ENCODE measurements at places on chromosomes 2 and 18.
A peak's percentile ranks its signal among the peaks of the same experiment; 100 is the strongest.

DNA sequence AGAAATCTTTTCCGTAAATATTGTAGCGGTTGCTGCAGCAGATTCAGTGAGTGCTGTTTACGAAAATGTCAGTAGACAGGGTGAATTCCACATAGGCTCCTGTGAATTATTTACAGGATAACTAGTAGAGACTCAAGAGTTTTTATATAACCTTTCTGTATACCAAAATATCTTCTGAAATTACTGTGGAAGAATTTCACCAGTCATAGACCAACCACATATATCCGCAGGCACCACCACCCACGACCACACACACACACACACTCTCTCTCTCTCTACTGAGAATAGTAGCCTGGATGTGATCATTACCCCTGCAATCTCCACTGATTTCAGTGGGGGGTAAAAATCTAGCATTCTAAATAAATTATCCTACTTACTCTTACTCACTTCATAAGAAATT, 341.8 kb downstream of the RBM43 start:
- DNase-seq = no peak

DNA sequence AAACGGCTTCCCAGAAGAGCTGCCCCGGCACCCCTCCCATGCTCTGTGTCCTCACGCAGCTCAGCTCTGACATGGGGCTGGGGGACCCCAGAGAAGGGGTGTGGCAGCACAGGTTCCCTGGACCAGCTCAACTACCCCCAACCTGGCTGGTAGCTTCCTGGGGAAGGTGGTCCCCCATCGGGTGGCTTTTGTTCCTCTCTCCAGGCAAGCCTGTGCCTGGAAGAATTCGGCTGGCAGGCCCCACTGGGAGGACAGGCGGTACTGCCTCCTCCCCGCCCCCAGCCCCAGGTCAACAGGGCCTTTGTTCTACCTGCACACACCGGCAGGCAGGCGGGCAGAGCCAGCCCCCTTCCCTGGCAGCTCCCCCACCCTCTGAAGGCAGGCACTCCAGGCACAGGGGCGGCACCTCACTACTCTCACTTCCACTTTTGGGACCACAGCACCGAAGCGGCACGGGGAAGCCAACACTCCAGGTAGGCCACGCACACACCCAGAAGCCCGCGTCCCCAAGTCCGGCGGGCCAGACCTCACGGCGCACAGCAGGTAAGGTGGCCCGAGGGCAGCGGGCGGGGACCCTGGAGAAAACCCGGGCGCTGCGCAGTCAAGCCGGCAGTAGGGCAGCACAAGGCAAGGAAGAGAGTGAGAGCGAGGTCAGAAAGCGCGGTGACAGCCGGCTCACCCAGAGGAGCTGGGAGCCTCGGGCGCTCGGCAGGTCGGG, 1.3 kb downstream of the HS6ST1 start:
- no peak for DNase-seq

DNA sequence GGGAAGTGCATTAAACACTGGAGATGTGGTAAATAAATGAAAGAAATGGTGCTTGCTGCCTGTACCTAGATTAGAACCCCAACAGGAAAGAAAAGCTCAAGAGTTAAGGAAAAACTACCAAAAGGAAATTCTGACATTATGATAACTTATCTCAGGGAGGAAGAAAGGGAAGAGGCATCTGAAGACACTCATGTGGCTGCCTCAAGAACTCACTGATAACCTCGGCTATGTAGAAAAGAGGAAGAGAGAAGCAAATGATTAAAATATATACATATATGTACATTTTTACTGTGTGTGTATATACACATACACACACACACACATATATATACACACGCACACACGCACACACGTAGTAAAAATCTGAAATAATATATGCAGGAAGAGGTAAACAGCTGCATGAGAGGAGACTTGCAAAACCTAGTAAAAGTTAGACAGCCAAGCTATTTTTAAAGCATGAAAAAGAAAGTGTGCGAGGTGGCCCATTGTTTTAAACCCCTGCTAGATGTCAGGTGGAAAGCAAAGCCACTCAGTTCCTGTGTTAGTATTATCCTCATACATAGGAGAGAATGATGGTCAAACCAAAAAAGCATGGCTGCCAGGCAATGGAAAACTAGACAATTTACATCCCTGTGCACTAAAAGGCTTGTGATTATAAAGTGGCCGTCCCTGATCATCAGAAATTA, 483.0 kb upstream of the NRP2 start:
- no peak for DNase-seq

DNA sequence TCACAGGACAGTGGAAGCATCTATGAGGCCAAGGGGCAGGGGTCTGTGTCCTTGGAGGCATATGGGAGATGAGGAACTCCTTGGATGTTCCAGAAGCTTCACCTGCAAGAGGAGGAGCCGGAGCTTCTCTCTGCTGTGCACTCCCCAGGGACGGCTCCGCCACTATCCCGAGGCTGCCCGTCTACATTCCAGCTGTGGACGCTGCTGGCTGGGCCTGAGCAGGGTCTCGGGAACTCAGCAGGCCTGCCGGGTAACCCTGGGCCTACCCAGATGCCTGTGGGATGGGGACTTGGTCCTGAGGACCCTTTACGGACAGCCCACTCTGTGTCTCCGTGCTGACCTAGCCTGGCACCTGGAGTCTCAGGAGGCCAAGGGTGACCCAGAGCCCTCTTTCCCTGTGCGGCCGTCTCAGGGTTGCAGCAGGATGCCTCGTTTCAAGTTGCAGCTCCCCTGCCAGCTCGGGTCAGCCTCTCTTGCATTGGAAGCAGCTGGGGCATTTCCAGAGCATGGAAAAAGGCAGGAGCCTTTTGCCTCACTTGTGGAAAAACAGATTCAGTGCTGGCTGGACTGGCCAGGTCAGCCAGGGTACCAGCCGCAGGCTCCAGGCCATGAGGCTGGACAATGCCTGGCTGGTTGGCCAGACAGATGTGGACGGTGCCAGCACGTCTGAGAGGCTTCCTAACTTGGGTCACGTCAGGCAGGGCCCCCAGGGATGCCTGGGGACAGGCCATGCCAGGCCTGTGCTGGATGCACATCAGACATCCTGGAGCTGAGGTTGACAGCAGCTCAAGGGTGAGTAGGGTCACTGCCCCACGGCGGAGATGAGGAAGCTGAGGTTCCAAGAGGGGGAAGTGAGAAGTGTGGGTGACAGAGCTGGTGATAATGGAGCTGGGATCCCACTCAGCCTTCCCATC, 41.5 kb downstream of the SCTR start:
- DNase-seq = no peak

- no peak for DNase-seq
These were observed 19.5 kb downstream of the ARHGAP15 start for GRCh38 chr2:143148757-143149156.

- DNase-seq = no peak
These were observed 7.0 kb upstream of the SOX11 start for GRCh38 chr2:5685225-5685624.

DNA sequence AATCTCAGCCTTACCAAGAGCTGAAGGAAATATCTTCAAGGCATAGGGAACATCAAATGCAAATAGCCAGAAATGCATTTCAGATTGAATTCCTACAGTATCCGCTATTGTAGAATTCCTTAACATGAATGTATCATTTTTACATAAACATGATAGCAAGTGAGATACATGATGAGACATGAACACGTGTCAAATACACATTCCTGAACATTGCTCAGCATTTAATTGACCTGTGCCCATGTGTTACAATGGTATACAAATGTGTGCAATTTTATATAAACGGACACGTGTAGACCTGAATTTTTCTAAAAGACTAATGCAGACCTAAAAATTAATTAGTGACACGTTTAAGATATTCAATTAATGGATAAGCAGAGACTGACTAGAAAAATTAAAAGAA, 133.0 kb upstream of the TLK1 start:
- DNase-seq = no peak

DNA sequence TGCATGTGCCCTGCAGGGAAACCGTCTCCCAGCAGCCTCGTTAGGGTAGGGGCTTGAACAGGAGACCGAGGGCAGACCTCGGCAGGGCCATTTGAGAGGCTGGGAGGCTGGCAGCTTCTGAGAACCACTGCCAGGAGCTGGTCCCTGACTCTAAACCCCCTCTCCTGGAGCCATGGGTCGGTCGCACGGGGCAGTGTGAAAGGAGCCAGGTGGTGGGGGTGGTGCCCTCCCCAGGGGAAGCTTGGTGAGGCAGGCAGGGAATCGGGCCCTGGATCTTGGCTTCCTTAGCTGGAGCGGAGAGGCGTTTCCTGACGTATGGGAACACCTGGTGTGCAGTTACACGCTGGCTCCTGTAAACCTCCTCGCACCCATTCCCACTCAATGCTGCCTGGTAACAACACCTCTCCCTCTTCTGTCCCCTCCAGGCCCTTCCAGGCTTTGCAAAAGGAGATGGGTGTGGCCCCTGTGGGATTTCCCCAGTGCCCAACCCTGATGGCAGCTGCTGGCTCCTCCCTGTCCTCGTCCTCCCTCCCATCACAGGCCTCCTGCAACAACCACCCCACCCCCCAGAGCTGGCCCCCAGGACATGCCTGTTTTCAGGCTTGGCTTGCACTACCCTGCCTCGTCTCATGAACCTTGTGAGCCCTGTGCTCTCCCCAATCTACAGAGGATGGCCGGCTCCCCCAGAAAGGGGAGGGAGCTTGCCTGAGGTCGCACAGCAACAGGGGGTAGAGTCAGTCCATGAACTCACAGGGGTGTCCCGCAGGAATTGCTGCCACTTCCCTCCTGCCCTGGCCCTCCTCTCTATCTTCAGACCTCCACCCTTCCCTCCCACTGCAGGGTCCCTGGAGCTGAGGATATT, 24.4 kb downstream of the ADRA2B start:
- no peak for DNase-seq

DNA sequence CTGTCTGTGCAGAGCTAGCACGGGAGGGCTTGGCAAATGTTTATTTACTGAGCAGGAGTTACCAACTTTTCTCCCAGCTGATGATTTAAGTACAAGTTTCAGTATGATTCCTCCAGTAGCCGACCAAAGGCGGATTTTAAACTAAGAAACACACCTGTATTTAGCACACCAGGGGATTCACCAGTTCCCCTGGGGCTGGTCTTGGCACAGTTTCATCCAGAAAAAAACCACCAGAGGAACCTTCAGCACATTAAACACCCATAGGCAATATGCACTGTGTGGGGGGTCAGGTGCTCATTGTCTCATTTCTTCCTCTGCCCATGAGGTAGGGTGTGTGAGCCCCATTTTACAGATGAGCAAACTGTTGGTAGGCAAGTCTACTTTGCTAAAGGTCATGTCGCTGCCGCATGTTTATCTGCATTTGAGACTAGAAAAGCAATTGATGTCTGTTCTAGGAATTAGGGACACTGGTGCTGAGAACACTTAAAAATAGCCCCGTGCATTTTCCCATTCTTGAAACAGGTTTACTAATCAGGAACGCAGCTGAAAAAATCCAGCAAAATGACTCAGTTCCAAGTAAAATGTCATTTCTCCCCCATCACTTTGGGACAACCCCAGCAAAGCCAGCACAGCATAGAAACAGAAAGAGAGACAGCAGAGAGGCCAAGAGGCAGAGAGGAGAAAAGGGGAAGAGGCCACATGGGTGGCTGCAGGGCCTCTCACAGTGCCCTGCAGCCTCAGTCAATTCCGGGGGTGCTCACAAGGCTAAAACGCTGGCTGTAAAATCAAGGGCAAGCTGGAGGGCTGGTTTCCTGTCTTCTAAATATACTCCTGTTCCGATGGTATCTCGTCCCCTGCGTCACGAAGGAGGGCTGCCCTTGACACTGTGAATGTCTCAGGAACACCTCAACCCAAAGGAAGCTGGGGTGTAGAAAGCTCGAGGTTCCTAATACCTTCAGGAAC, 166.8 kb upstream of the ID2 start:
- DNase-seq = peak; percentile 41

GRCh38 chr18:45962866-45963265, 4.3 kb downstream of the EPG5 start:
- no peak for DNase-seq

DNA sequence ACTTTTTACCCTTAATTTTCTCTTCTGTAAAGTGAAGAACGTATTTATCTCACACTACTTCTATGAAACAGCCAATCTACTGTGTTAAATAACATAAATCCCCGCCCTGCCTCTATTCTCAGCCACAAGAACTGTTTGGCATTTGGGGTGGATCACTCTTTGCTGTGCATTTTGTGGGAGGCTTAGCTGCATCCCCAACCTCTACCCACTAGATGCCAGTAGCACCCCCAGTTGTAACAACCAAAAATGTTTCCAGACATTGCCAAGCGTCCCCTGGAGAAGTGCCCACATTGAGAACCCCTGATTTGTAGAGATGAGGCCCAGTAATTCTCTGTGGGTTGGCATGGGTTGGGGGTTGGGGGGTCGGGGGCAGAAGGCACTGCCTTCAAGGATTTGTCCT, 94.7 kb upstream of the BOD1L2 start:
- no peak for DNase-seq

DNA sequence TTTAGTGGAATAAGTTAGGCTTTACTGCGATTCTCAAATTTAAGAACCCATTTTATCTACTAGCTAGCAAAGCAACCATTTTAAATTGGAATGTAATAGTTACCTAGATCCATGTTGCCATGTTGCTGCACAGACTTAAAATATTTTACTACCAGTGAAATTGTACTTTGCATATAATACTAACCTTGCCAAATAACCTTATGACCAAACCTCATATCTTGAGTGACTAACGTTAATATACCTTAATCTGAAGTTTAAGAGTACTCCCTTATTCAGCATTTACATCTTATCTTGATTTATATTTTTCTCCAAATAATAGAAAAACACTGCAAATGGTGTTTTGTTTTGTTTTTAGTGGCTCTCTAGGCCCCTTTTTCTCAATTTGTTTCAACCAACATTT, 50.3 kb upstream of the NAB1 start:
- no peak for DNase-seq

GRCh38 chr2:34827398-34827797, 1228.3 kb upstream of the FAM98A start:
- no peak for DNase-seq

- DNase-seq = no peak
These were observed 77.6 kb upstream of the NFU1 start for GRCh38 chr2:69514819-69515218.

- DNase-seq = no peak
These were observed 142.0 kb downstream of the PTGR3 start for GRCh38 chr18:75066936-75067335.

GRCh38 chr2:231334179-231334930, 61.2 kb upstream of the B3GNT7 start:
- DNase-seq = no peak

DNA sequence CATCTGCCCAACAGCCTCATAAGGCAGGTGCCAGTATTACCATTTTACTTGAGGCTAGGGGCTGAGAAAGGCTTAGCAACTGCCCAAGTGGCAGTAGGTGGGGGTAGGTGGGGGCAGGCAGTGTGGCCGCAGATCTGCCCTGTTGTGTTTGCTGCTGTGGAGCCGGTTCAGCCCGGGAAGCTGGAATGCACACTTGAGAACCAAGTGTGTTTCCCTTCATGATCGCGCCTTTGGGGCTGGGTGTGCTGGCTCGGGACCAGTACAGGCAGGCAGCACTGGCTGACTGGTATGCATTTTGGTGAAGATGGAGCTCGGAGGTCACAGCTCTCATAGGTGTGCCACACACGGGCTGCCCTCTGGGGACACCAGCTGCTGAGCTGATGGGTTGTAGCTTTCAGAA, 85.1 kb downstream of the CABLES1 start:
- no peak for DNase-seq

- DNase-seq = no peak
These were observed 15.7 kb downstream of the KLHL29 start for GRCh38 chr2:23400703-23401102.

All from activated CD4-positive, alpha-beta T cell treated with anti-CD3 and anti-CD28 coated beads, Interleukin-2, amount 50 U/mL, for 1 hour (primary cell).